ENCODE measurements at places on chromosomes 5 and 9.
A peak's percentile ranks its signal among the peaks of the same experiment; 100 is the strongest.

DNA sequence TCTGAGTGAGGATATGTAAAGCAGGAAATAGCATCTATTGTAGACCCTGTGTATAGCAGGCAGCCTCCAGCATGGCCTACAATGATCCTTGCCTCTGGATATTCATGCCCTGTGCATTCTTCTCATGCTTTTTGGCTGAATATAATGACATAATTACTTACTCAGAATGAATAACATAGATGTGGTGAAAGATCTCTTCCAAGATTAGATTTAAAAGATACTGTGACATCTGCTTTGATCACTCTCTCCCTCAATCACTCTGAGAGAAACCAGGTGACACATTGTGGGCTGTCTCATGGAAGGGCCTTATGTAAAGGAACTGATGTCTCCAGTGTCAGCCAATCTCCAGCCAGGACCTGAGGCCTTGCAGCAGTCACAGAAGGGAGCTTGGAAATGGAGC, 376.7 kb downstream of the DNAH5 start:
- no peak for DNase-seq

GRCh38 chr9:83013867-83014605, 48.9 kb downstream of the RASEF start:
- no peak for DNase-seq

DNA sequence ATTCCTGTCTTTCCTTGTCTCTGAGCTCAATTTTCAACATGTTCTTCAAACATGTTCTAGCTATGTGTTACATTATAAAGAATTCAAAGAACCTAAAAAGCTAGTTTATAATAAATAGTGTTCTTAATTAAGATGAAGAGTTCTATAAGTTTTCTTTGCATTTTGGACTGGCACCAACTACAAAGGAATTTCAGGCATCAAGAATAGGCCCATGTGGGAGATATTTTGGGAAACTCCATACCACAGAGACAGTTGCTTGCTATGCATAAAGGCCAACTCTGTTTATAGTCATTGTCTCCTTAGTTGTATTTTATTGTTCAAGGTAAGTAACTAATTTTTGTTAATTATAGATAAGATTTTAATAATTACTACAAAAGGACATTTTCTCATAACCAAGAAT, 4.5 kb downstream of the SLF1 start:
- DNase-seq, result no peak

GRCh38 chr5:109703166-109703565, 13.4 kb downstream of the MAN2A1 start:
- no peak for DNase-seq

DNA sequence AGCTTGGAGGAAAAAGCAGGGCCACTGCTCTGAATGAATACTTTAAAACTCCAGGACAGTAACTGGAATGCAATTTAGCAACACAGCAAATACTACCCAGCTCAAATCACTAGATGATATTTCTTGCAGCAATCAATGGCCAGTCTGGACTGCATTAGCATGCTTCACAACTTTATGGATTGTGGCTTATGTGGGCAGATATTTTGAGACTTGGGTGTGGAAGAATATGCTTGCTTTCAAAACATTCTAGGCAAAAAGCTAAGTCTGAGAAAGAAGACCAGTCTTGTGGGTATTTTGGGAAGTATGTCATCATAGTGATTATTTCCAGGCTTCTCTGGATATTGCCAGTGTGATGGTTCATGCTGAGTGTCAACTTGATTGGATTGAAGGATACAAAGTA, 3.1 kb downstream of the RANBP3L start:
- DNase-seq, result no peak

DNA sequence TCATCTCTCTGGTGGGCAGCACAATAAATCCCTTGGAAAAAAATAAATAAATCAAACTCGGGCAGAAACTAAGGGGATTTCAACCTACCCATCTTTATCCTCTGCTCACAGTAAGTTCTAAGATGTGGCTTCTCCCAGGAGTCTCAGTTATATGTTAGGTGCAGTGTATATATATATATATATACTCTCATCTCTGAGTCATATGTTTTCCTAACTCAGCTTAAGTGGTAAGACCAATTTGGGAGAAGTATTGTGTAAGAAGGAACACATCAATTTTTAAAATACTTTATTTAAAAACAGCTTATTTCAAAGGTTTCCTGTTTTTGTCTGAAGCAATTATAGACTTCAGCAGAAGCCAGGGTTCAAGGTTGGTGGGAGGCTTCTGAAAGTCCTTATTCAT, 20.3 kb upstream of the OSMR start:
- no peak for DNase-seq

DNA sequence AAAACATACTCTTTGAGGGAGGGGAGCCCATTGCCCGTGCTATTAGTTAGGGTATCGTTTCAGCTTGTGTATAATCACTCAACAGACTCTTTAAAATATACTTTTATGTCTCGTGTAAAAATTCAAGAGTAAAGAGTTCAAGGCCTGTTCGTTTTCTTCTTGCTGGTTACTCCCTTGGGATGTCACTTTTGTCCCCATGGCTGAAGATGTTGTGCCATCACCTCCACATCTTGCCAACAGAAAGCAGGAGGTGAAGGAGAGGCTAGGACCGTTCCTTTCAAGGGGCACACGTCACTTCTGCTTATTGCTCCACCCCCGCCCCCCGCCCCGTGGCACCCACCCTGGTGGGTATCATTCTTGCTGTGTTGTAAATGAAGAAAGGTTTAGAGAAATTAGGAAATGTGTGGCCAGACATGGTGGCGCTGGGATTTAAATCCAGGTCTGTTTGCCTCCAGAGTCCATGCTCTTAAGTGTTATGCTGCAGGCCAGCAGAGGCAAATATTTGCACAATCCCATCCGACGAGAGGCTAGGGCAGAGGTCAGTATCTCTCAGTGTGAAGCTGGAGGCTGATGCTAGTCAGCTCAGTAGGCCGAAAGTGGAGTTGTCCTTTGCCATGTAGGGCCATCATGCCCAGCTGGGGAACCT, 3.0 kb downstream of the MLANA start:
- DNase-seq, result no peak

GRCh38 chr5:137360607-137361006, 138.5 kb downstream of the SPOCK1 start:
- no peak for DNase-seq

DNA sequence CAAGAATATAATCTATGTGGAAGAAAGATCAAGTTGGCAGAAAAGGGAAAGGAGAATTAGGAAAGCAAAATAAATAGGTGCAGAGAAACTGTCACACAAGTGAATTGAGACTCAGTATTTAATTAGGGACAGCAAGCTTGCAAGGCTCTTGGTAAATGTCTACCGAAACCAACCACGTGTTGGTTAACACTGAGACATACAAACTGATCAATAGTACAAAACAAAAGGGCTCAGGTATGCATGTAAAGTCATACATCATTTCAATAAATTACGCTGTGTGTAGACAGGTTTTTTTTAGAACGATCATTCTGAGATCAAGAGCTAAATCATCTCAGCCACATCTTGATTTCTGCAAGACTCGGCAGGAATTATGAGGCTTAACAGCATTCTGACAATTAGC, 225.4 kb downstream of the EBF1 start:
- no peak for DNase-seq

DNA sequence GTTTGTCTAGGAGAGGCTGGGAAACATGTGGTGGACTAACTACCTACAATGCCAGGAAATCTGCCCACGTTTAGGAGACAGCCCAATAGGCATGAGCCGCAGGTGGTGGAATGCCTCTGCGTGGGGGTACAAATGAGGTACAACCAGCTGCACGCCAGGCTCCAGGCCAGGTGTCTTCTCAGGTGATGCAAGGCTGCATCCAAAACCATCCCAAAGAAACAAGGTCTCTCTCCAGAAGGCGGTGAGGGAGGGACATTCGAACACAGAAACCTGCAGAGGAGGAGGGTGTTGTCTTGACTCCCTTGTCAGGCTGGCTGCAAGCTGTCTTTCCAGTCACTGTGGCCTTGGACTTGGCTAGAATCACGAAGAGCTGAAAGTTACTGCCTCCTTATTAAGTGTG, 11.6 kb downstream of the ANKH start:
- no peak for DNase-seq

GRCh38 chr9:123263227-123263626, 5.2 kb downstream of the STRBP start:
- no peak for DNase-seq

- peak; percentile 29 for DNase-seq
Measured at GRCh38 chr9:134065612-134066419, 2.0 kb downstream of the BRD3 start.

DNA sequence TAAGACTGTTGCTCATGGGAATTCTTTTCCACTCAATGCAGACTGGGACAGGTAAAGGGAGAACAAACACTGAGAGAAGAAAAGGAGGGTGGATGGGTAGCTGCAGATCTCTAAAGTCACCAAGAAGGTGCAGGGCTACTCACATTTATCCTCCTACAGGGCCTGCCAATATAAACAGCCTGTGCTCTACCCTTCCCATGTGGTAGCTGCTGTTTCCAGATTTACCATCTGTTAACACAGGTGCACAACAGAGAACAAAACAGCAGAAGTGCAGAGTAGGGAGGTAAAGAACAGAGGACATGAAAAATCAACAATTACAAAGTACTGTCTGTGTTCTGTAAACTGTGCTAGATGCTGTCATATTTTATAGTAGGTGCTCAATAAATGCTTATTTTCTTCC, 26.0 kb downstream of the JAKMIP2 start:
- DNase-seq, result no peak

DNA sequence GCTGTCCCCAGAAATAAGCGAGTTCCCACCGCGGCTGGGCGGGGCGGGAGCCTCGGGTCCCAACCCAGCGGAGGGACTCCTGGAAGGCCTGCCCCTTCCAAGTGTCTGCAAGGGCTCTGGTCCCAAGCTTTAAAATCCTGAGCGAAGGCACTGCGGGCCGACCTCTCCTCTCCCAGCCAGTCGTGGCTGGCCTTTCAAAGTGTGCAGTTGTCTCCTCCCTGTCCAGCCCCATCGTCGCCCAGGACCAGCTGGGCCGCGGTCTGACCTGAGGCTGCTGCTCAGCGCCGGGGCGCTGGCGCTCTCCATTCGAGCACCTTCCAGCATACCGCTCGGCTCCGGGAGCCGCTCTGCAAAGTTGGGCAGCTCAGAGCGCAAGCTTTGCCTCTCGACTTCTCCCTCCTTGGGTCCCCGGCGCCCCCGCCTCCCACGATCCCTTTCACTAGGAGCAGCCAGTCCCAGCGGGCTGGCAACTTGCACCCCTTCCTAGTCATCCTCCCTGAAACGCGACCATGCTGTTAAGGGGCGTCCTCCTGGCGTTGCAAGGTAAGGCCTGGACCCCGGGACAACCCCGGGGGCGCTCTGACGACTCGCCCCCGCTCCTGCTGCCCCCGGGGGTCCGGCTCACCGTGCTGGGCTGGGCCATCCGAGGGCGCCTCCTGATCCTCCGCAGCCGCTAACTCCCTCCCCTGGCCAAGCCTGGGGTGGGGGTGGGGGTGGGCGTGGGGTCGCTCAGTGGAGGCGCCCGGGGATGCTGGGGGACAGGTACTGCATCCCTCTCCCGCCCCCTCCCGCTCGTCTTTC, at the start of gene MAMDC2:
TSS of gene MAMDC2 (plus strand) at position 160 of the 801 bp plus-strand sequence. CDS start at position 510, 350 bp downstream.
- no peak for DNase-seq

- no peak for DNase-seq
Measured at GRCh38 chr5:168874713-168875380, 295.7 kb upstream of the PANK3 start.

DNA sequence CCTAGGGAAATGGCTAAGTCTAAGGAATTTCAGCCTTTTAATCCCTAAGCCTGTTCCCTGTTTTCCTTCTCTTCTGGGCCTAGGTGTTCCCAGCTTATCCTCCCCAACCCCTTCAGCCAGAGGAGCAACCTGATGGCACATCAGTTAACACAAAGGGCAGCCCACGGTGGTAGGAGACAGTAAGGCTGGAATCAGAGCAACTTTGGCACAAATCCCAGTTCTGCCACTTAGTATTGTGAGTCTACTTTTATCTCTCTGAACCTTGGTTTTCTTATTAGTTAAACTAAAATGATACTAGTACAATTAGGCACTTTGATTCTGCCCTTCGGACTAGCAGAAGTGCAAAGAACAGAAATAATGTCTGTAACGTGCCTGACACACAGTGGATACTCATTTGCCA, 246.8 kb downstream of the SAXO1 start:
- no peak for DNase-seq

GRCh38 chr5:116078199-116078598, 6.6 kb upstream of the COMMD10 start:
- no peak for DNase-seq

DNA sequence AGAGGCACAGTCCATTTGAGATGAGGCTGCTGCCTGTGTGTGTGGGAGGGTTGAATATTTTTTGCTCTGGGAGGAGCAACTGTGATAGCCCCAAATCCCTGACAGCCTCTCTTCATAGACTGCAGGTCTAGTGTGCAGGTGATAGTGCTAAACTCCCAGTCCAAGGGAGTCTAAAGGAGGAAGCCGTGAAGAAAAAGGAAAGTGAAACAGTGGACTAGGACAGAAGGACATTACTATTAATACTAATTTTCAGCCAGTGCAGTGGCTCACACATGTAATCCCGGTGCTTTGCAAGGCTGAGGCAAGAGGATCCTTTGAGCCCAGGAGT, 295.0 kb downstream of the PDE4D start:
- DNase-seq, result no peak

GRCh38 chr9:108933231-108933717, 650 bp downstream of the ELP1 start:
- DNase-seq, result no peak

DNA sequence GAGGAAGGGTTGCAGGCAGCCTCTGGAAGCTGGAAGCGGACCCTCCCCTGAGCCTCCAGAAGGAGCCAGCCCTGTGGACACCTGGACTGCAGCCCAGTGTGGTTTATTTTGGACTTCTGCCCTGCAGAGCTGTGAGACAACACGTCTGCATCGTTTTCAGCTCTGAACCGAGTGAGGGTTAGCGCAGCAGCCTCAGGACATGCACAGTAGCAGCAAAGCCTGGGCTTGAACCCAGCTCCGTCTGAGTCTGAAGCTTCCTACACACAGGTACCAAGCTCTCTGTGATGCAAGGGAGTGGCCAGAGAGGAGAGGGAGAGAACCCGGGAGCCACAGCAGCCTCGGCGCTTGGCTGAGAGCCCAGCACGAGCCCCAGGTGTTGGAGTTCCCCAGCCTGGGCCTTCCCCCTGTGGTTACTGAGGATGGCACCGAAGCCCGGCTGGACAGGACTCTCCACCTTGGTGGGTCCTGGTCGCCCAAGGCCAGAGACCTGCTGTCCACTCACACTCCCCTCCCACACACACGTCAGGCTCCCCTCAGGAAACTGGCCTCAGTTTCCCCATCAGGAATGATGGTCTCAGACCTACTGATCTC, 128.2 kb downstream of the OLFM1 start:
- DNase-seq, result no peak

GRCh38 chr5:118029807-118030206, 958.5 kb downstream of the DTWD2 start:
- no peak for DNase-seq

DNA sequence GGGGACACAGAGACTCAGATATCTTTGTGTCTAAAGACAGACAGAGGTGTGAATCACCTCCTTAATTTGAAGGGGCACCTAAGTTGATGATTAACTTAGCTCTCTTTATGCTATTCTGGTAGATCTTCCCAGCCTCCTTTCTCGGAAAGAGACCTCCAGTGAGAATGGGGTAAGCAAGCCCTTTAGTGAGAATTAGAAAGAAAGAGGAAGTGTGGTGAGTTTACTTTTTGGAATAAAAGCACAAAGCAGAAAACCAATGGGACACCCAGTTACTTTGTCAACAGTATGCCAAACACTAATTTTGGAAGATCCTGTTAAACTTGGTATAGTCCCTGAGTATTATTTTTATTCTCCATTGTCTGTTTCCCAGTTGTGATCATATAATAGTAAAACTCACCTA, 302.8 kb upstream of the RASA1 start:
- no peak for DNase-seq

GRCh38 chr9:128881884-128882676, at the start of the genes KYAT1 and LRRC8A:
Gene KYAT1 (minus strand): TSS chr9:128881950. CDS start chr9:128845405, 36,545 bp downstream.
Gene LRRC8A (plus strand): TSS chr9:128882133. CDS start chr9:128907165, 25,032 bp downstream.
- DNase-seq, result peak; percentile 97

GRCh38 chr5:79878721-79879336, 112.2 kb downstream of the MTX3 start:
- DNase-seq, result no peak

Measured in activated CD4-positive, alpha-beta T cell treated with anti-CD3 and anti-CD28 coated beads for 1 hour (primary cell).